Activated naive CD4-positive, alpha-beta T cell treated with Interleukin-2 at 50 U/mL for 16 hours (primary cell): ENCODE measurements at places on chromosomes 6 and 20.

DNA sequence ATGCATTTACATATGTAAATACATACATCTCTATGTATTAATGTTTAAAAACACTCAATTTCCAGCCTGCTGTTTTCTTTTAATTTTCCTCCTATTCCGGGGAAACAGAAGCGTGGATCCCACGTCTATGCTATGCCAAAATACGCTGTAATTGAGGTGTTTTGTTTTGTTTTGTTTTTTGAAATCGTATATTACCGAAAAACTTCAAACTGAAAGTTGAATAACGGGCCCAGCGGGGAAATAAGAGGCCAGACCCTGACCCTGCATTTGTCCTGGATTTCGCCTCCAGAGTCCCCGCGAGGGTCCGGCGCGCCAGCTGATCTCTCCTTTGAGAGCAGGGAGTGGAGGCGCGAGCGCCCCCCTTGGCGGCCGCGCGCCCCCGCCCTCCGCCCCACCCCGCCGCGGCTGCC is 355 bp upstream of the BMP2 start:
- DNase-seq, result no peak

- DNase-seq, result no peak
Observed at GRCh38 chr6:16844183-16844582, 82.9 kb upstream of the ATXN1 start.

DNA sequence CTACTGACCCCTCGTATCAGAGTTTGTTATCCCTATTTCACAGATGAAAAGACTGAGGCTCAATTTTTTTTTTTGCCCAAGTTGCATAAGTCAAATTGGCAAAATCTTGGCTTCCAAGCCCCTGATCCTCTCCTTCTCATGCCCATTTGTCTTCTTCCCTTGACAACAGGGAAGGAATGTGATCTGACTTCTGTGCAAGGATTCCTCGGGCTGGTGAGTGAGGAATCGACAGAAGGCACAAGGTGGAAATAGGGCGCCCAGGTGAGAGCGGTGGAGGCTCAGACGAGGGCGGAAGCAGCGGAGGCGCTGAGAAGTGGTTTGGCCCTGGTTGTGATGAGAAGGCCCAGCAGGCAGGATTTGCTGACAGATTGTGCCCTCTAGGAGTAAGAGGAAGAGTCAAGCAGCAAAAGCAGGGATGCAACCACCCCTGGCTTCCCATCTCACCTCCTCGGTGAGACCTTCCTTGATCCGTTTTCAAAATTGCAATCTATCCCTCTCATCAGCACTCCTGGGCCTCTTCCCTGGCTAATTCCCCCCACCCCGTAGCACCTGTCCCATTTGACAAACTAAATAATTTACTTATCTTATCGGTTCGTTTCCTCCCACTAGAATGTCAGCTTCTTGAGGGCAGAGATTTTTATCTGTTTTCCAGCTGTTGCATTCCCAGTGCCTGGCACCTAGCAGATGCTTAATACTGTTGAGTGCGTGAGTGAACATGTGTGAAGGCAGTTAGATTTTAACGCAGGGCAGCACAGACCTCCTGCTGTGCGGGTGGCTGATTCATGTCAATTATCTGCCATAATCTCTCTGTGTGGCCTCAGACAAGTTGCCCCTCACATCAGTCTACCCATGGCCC is 3.7 kb upstream of the SIRPA start:
- DNase-seq, result no peak

DNA sequence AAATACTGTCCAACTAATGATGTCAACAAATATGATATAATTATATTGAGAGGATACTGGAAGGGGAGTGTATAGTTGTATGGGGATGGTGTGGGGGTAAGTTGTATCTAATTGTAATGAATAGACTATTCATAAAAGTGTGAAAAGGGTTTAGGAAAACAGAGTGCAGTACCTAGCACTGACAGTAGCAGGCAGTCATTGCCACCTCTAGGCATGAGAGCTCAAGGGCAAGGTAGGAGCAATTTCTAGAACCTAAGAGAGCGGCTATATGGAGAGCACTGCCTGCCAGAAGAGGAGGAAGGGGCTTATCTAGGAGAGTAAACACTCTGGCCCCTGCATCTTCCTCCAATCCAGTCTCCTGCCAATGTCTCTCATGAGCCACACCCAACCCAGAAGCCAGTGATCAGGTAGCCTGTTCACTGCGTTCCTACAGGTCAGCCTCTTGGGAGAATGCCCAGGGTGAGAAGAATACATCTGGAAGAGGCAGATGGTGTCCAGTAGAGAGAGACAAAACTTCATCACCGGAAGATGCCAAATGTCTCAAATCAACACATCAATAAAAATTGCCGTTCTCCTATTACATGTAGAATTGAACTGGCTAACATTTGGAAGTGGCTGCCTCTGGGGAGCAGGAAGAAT is 200.0 kb downstream of the LY86 start:
- peak; percentile 8 for DNase-seq

GRCh38 chr6:166648846-166649245 is 21.8 kb upstream of the RPS6KA2 start:
- DNase-seq, result no peak

- DNase-seq, result no peak
Observed at GRCh38 chr6:143457563-143458359, 7.2 kb downstream of the PEX3 start.

- DNase-seq, result no peak
Observed at GRCh38 chr6:84220809-84221409, 6.5 kb downstream of the CEP162 start.
